Stimulated activated CD8-positive, alpha-beta memory T cell treated with anti-CD3 and anti-CD28 coated beads, Interleukin-4, amount 100 ng/mL, for 1 hour (primary cell): ENCODE measurements at places on chromosomes 12 and 14.

- DNase-seq = no peak
Measured at GRCh38 chr14:87312894-87313205, 680.1 kb downstream of the GALC start.

GRCh38 chr12:53252349-53252916 is 15.7 kb upstream of the ESPL1 start:
- no peak for DNase-seq

DNA sequence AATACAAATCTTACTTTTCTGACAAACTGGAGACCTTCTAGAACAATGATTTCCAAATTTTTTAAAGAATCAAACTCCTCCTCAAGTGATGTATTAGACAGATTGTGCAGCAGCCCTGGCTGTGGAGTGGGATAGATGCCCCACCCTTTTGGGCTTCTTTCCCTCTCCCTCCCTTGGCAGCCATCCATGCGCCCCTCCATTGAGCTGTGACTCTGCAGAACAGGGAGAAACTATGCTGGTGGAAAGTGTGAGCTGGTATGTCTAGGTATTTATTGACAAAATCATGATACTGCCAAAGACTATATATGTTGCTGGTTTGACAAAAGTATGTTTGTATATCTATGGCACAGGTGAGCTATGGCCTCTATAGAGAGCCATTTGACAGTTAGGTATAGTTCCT is 138.5 kb downstream of the KTN1 start:
- no peak for DNase-seq

DNA sequence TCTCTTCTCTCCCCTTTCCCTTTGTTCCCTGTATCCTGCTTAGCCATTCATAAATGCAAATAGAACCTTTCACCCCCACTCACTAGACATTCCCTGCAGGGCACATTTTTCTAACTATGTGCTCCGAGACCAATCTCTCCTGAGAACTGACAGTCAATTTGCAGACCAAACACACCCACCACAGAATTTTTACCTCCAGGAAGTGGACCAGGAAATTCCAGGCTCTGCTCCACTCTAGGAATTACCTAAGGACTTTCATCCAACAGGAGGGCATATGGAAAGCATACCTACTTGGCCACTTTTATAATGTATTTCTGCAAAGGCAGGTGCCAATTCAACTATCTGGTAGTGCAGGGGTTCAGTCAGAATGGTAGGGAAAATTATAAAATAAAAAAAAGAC is 8.9 kb upstream of the TAS2R46 start:
- DNase-seq = no peak

- DNase-seq = no peak
Measured at GRCh38 chr12:104991565-104992128, 5.5 kb downstream of the NOPCHAP1 start.

- DNase-seq = no peak
Measured at GRCh38 chr14:21308132-21308478, 28.2 kb downstream of the RPGRIP1 start.
